Inflammatory macrophage treated with lipopolysaccharide for 1 hour (primary cell): ENCODE measurements at places on chromosomes 4 and X.
A peak's percentile ranks its signal among the peaks of the same experiment; 100 is the strongest.

- DNase-seq: no peak
These were observed 14.5 kb upstream of the HELT start for GRCh38 chr4:185003596-185004351.

DNA sequence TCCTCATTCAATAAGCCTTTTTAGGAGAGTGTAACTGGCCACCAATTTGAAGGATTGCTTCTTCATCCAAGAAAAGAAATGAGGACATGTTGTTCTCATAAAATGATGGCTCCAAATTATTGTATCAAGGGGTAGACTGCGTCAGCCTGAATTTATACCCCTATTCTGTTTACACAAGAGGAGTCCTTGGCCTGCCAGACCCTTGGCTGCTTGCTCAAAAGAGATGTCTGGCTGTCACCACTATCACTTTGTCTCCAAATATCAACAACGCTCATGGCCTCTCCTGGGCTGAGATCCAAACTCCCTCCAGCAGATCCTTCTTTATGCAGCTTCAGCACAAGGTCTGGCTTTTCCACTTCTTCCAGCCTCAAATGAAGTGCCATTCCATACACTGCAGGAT, 127.9 kb downstream of the OR13H1 start:
- no peak for DNase-seq

- no peak for DNase-seq
These were observed 869.0 kb downstream of the SH3BGRL start for GRCh38 chrX:82070948-82071347.

- no peak for DNase-seq
These were observed 145.0 kb downstream of the SOWAHB start for GRCh38 chr4:76752861-76753501.

- peak; percentile 16 for DNase-seq
These were observed 392.6 kb upstream of the FTHL17 start for GRCh38 chrX:31464306-31464915.

DNA sequence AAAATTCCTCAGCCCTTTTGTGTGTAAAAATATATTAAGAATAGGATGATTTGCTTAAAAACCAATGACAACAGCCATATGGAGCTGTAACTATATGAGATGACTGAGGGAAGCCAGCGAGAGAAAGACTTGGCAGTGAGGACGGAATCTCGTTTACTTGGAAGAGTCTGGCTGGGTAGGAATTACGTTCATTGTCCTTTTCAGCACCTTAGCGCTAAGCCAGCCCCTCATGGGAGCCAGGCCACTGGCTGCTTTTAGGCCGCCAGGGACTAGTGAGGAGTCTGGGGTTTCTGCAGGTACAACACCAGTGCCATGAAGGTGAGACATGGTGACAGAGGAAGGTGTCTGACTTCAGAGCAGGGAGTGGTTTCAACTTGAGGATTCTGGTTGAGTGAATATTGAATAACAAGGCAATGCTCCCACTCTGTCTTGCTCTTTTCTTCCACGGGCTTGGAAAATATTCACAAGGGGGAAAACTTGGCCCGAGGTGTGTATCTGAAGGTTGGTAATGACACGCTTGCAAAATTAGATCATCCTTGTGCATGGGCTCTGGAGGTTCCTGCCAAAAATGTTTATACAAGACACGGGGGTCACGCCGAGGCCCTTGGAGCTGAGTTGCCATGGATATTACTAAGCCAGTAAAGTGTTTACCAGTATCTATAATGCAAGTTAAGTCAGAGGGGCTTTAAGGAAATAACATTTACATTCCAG, 17.4 kb downstream of the KLF3 start:
- DNase-seq: no peak

GRCh38 chr4:186778134-186778533, 54.5 kb upstream of the FAT1 start:
- no peak for DNase-seq

GRCh38 chr4:66045913-66046312, 375.6 kb upstream of the EPHA5 start:
- no peak for DNase-seq

DNA sequence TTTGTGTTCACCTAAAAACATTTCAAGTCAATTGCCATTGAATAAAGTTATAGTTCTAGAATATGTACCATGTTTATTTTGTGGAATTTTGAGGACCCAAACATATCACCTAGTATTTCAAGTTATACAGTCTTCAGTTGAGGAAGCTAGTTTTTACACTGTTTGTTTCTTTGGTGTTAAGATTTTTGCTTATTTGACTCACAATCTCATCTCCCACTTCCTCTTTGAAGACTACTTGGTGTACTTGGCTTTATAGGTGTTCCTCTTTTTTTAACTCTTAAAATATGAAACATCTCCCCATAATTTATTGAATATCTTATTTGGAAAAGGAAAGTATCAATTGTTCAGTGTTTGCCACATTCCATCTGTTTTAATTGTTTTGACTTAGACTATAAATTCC, 675.4 kb downstream of the RAPGEF2 start:
- no peak for DNase-seq

DNA sequence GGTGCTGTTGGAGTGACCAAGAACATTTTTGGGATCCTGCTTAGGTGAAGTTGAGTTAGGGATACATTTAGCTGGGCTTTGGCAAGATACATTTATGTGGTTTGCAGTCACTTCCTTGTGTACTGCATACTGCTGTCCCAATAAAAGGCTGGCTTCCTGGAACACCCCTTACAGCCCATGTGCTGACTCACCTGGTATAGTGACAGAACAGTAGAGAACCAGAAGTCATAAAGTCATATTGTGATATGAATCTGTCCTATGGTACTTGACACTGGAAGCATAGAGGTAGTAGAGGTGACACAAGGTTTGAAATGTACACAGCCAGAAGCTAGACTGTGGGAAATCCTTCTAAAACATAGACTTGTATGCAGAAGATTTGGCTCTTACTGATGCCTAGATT, 55.3 kb upstream of the SLC25A43 start:
- no peak for DNase-seq

DNA sequence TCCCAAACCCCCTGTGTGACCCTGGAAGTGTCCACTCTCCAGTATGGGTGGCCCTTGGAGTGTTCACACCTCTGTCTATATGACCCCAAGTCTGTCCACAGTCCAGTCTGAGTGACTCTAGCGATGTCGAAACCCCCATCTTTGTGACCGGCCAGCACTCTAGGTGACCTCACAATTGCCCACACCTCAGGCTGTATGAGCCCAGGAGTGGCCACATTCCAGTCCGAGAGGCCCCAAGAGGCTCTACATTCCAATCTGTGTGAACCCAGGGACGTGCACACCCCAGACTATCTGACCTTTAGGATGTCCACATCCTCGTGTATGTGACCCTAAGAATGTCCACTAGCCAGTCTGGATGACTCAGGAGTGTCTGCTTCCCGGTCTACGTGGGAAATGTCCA, 7.3 kb upstream of the GLOD5 start:
- no peak for DNase-seq

DNA sequence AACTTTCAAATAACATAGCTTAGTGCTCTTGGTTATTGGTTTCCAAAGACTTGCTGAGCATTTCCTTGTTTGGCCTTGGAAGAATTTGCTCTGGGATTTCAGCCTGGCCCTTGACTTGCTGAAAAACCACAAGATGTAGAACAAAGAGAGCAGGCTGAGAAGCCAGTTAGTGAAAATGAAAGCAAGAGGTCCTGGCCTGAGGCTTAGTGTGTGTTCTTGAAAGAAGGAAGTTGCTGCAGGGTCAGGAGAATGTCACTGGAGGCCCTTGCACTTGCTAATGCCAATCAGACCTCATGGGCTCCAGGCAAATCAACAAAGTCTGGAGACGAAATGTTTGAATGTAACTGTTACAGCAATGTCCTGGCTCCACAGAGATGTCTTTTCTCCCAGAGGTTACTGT, 79.4 kb downstream of the SYNPO2 start:
- peak; percentile 76 for DNase-seq

DNA sequence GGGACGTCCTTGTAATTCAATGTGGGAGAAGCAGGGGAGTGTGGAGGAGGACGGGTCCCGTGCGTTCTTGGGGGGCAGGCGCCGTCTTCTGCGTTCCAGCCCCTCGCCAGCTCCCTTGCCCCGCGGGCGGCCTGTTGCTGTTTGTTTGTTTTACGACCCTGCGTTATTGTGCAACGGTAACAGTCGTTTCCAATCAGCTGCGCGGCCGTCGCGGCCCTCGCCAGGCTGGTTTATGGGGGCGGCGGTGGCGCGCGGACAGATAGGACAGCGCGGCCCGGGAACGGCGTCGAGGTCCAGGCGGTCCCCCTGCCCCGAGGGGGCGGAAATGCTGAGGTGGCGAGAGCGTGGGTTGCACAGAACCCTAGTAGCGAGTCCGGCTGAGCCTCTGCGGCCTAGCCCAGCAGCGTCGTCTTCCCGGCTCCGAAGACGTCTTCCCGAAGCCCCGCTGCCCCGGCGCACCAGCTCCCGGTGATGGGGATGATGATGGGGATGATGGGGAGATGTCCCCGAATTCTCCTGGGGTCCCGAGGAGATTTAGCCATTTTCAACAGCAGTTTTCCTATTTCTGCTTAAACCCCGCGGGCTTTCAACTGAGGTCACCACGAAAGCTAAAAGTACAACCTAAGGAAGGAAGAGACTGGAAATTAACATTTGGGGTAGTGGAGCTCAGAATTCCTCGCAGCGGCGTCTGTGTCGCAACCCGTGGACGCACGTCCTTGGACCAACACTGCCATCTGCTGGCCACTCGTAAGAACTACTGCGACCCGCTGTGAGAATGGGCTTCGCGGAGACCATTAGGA, 4.8 kb downstream of the PDGFRA start:
- peak; percentile 92 for DNase-seq

GRCh38 chrX:154321594-154321993, 26.0 kb downstream of the TKTL1 start:
- DNase-seq: no peak

DNA sequence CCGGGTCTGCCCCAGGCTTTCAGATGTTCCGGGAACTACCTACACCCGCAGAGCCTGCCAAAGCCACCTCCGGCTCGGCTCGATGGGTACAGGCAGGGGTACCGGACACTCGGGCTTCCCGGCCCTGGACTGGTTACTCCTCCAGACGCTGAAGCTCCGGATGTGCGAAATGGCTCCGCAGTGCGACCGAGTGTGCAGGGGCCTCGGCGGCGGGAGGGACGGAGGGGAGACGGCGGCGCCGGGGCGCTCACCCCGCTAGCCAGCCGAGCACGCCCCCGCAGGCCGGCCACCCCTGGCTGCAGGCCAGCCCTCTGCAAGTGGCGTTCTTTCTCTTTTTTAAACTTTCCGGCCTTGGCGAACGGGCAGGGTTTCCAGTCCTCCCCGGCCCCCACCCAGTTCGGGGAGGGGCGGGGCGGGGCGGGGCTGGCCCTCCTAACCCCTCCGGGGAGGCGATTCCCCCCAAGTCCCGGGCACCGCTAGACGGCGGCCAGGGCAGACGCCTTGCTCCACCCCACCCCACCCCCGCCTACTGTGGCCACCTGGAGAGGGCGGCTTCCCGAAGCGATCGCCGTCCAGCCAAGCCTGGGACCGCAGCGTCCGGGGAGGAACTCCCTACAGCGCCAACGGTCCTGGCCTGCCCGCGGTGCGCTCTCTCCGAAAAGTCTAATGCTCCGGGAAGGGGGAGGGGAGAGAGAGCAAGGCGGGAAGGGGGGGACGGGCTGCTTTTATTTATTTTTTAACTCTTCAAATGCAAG, 7.5 kb downstream of the BCOR start:
- DNase-seq: no peak
